ENCODE measurements at places on chromosomes 4 and X.

- no peak for DNase-seq
These were observed 17.0 kb upstream of the SYTL5 start for GRCh38 chrX:37989304-37989703.

DNA sequence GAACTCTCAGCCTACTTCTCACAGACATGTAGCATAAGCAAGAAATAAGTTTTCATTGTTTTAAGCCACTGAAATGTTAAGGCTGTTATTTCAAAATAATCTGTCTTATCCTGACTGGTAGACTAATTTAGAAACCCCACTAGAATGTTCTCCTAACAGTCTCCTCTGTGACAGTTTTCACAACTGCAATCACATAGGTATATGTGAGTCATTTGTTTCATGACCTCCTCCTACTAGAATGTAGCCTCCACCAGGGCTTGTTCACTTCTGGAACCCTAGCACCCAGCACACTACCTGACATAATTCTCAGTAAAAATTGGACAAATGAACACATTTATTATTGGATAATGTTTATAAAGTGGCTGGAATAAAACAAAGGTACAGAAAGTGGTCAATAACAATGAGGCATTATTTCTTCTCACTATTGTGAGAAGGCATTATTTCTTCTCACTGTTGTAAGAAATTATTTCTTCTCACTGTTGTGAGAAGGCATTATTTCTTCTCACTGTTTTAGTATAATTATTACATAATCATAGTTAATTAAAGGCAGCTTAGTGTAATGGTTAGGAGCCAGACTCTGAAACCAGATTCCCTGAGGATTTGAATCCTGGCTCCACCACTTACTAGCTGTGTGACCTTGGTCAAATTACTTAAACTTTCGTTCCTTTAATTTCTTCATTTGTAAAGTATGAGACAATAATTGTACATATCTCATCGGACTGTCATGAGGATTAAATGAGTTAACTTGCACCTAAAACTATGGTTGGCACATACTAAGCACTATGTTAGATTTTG, 251.5 kb downstream of the RASL11B start:
- DNase-seq, result no peak

DNA sequence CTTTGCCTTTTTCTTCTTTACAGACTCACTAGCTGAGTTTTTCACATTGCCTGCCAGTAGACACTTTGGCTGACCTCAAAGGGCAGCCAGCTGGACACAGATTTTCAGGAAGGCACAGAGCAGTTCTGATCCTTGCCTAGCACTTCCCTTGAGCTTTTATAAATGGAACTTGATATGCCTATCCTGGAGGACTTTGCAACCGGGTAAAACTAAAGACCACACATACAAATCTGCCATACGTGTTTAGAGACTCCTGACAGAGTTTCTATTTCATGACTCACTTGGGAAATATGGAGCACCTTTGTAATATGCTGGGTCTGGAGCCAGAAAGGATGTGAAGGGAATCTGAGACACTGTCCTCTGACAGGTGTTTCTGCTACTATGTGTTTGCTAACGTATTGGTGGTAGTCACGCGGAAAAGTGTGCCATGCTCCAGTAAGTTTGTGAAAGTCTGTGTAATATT, 56.7 kb upstream of the RASSF6 start:
- no peak for DNase-seq

- DNase-seq, result no peak
These were observed 2.1 kb upstream of the AVPR2 start for GRCh38 chrX:153902385-153902784.

GRCh38 chr4:4542774-4543485, 1.1 kb upstream of the STX18 start:
- DNase-seq, result no peak

DNA sequence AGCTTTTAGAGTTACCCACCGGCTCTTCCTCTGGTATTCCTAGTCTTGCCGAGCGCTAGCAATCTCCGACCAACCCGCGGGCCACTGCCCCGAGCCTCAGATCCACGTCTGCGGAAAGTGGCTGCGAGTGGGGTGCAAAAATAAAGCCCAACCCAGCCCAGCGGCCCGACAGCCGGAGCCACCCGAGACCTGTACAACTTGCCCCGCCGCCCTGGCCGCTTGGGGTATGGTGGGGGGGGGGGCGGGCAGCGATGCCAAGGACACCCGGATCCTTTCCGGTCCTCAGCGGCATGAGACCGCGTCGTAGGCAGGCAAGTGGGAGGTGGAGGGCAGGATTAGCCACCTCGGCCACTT, 1.6 kb downstream of the SLITRK4 start:
- no peak for DNase-seq

DNA sequence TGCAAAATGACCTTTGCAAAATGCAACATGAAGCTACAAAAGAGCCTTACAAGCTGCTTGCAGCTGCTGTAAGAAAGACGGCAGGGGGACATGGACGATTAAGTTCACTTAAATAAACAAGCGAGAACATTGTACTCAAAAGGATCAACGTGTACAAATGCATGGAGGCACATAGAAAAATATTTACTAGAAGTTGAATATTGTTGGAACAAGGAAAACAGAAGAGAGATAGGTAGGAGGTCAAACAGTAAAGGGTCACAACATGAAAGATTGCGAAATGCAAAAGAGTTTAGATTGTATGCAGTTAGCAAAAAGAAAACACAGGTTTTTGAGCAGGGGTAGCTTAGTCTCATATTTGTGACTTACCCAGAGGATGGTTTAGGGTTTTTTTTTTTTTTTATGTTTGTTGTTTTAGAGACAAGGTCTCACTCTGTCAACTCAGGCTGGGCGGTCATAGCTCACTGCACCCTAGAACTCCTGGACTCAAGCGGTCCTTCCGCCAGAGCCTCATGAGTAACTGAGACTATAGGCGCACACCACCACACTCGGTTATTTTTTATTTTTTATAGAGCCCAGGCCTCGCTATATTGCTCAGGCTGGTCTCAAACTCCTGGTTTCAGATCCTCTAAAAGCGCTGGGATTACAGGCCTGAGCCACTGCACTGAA, 1.4 kb upstream of the PHF8 start:
- no peak for DNase-seq

- peak; percentile 37 for DNase-seq
These were observed 200.4 kb downstream of the PTTG2 start for GRCh38 chr4:38160487-38161207.

GRCh38 chrX:119989905-119990555, 46.5 kb upstream of the NKAP start:
- DNase-seq, result no peak

DNA sequence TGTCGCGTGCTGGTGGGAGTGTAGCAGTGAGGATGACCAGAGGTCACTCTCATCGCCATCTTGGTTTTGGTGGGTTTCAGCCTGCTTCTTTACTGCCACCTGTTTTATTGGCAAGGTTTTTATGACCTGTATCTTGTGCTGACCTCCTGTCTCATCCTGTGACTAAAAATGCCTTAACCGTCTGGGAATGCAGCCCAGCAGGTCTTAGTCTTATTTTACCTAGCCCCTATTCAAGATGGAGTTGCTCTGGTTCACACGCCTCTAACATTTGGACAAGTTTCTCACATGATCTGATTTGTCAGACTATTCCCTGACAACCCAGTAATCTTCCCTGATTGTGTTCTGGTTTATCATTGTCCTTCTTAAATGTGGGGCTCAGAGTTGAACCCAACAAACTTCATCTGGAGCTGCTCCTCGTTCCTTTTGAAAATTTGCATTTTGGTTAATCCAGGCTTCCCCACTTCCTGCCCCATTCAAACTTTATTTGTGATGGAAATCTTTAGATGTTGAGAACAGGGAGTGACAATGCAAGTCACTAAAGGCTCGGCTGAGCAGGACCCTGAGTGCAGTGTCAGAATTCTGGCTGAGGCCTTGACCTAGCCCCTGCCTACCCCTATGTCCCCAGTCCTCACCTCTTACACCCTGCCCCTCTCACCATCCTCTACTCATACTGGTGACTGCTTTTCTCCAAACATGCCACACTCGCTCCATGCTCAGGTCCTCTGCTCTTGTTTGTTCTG, 226.8 kb downstream of the STIM2 start:
- no peak for DNase-seq

DNA sequence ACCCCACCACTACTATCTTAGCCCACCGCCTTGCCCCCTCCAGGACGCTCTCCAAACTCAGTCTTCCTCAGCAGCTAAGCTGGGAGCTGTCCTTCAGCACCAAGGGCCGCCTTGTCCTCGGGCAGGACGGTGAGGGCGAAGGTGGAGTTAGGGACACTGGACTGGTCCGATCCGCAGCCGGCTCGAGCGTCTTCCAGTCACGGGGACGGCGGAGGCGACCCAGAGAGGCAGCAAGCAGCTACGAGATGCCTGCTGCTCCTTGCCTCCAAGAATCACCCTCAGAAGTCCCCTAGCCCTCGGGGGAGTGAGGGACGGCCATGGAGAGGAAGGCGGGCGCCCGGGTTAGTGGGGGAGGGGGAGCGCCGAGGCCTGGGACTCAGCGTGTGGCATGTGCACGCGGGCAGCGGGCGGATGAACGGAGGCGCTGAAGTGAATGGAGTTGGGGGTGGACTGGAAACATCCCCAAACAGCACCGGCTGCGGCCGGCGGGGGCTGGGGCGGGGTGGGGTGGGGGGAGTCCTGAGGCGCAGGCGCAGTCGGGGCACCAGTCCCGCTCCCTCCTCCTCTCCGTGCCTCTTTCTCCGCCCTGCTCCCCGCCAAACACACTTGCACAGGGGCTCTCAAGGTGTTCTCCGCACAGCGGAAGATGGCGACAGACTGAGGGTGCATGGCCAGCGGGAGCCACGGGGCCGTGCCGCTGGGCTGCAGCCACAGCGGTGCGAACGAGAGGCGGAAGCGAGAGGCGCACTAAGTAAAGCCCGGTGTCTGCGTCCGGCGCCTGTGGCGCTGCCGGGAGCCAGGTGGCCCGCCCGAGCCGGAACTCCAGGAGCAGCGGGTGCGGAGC, at the start of gene NALF2:
TSS of gene NALF2 (plus strand) at position 545 of the 844 bp plus-strand sequence. CDS start 957 bp downstream, outside the sequence.
- DNase-seq, result no peak

DNA sequence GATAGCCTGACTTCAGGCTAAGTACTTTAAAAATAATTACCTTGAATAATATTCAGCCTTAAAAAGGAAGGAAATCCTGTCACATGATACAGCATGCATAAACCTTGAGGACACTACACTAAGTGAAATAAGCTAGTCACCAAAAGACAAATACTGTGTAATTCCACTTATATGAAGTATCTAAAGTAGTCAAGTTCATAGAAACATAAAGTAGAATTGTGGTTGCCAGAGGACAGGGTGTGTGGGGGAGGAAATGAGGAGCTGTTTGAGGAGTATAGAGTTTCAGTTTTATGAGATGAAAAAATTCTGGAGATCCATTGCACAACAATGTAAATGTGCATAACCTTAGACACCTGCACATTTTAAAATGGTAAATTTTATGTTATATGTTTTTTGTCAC, 5.6 kb upstream of the STPG2 start:
- DNase-seq, result no peak

DNA sequence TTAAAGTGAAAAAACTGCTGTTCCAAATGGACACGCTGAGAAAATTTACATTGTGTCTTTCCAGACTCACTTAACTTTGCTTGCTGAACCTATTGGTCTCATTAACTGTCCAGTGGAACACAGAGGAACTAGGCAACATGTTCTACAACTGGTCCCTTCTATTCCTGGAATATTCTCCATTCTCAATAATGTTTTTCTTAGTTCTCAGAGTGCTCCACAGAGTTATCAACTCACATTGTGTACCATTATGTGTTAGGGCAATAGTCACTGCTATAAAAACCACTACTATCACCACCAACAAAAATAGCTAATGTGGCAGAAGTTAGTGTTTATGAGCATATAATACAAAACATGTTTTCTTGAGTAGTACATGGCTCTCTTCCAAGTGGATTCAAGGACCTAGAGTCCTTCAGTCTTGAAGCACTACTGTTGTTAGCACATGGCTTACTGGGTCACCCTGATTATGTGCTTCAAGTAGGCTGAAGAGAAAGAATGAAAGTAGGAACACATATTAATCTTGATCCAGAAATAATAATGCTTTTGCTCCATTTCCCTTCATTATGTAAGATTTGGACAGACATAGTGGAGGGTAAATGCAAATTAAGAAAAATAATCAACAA, 865.3 kb upstream of the HS3ST1 start:
- DNase-seq, result no peak

DNA sequence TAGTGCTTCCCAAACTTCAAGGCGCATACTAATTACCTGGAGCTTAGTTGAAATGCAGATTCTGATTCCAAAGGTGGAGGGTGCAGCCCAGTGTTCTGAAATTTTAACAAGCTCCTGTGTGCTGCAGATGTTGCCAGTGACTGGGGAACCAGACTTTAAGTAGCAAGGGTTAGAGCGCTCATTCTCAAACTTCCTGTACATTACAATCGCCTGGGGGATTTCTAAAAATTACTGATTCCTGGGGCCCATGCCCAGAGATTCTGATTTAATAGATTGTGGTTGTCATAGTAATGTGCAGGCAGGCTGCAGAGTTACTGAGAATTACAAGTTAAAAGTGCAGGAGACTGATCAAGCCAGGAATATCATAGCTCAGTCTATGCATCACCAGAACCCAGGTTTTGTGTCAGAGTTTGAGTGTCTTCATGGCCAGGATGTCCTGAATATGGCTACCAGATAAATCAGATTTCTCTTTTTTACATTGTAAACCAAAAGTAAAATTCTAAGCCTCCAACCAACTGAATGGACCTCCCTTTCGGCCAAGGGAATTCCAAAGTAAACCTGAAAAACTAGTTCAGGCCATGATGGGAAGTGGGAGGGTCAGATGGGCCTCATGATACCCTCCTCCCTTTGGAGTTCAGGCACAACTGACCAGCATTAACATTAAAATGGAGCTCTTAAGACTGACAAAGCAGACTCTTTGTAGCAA, 121.6 kb downstream of the ATXN3L start:
- DNase-seq, result no peak

GRCh38 chr4:126853715-126854114, 779.0 kb upstream of the INTU start:
- DNase-seq, result no peak

- no peak for DNase-seq
These were observed 12.2 kb downstream of the ARHGEF6 start for GRCh38 chrX:136768469-136769084.

DNA sequence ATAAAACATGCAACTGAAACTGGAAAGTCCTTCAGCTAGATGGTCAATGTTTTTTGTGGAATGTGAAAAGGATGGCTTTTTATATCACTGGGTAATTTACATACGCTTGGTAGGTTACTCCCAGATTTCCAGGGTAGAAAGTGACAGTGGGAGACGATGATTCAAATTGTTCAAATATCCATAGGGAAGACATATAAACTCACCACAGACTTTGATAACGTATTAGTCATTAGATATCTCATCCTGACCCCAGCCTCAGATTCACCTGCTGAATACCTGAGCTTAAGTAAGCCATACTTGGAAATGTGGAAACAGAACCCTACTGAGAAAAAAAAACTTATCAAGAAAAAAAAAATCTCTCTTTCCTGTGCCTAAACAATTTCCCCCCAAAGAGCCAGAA, 169.4 kb downstream of the ZNF674 start:
- DNase-seq, result no peak

DNA sequence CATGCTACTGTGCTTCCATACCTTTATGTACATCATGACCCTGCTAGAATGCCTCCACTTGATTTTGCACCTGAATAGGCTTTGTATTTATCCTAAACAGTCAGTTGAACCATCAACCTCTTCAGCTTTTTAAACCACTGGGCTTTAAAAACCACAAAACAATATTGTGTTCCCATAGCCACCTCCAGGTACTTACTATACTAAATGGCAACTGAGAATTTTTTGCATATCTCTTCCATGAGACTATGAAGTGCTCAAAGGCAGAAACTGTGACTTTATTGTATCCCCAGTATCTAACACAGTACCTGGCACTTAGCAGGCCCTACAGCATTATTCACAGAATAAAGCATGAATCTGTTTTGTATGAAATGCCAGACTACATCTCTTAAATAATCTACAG, 39.7 kb downstream of the ANAPC10 start:
- DNase-seq, result no peak

- DNase-seq, result no peak
These were observed 53.8 kb downstream of the ZNF827 start for GRCh38 chr4:145884775-145885174.
